ENCODE measurements at places on chromosomes 5 and 9.
A peak's percentile ranks its signal among the peaks of the same experiment; 100 is the strongest.

GRCh38 chr9:122464633-122465567 is 12.8 kb downstream of the OR1J1 start:
- DNase-seq: peak; percentile 83

GRCh38 chr5:75054134-75054930 is 2.0 kb upstream of the GCNT4 start:
- DNase-seq: peak; percentile 56

DNA sequence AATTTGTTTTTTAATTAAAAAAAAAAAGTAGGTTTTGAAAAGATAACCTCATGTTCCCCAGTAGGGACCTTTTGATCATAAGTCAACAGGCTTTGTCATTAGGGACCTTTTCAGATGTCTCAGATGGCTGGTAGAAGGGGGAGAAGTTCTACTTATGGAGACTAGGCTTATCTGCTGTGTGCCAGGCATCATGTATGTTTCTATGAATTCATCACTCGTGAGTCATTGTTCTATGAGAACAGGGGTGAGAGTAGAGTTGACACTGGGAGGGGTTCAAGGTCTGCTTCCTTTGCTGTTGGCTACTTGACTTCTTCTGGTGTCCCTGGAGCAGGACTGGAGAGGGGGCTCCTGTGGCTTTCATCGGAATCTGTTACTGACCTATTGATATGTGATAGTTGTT is 138.8 kb downstream of the KDM4C start:
- DNase-seq: peak; percentile 28

- no peak for DNase-seq
Measured at GRCh38 chr5:138986186-138986800, 111.2 kb upstream of the LRRTM2 start.

DNA sequence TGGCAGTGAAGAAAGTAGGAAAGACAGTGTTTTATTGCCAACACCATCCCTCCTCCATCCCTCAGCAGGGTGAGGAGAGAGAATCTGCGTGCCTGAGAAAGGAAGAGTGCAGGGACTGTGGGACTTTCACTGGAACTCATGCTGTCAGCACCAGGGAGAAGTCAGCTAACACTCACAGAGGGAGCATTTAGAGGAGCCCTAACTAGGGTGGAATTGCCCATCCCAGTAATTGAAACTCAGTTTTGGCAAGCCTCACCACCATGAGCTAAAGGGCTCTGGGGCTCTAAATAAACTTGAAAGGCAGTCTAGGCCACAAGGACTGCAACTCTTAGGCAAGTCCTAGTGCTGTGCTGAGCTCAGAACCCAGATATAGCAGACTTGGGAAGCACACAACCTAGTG is 622.3 kb downstream of the SEMA5A start:
- no peak for DNase-seq

GRCh38 chr5:53503562-53504218 is 23.3 kb downstream of the FST start:
- no peak for DNase-seq

- no peak for DNase-seq
Measured at GRCh38 chr5:80364892-80365291, 43.0 kb upstream of the ZFYVE16 start.
